Amniotic epithelial cell (primary cell): ENCODE measurements at places on chromosomes 7 and 10.
A peak's percentile ranks its signal among the peaks of the same experiment; 100 is the strongest.

GRCh38 chr7:105775580-105775979 lies 100.8 kb downstream of the ATXN7L1 start:
- DNase-seq = no peak

DNA sequence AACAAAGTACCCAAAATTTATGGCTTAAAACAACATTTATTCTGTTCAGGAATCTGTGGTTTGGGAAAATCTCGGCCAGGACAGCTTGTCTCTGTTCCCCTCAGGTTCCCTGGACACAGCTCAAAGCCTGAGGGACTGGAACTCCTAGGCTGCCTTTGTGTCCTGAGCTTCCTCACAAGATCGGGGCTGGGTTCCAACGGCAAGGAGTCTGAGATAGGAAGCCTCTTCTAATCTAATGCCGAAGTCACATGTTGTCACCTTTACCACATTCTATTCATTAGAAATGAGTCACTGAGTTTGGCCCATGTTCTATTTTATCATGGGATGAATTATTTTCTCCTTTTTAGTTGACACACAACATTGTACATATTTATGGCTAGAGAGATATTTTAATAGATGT lies 80.5 kb downstream of the ANKRD26 start:
- no peak for DNase-seq

DNA sequence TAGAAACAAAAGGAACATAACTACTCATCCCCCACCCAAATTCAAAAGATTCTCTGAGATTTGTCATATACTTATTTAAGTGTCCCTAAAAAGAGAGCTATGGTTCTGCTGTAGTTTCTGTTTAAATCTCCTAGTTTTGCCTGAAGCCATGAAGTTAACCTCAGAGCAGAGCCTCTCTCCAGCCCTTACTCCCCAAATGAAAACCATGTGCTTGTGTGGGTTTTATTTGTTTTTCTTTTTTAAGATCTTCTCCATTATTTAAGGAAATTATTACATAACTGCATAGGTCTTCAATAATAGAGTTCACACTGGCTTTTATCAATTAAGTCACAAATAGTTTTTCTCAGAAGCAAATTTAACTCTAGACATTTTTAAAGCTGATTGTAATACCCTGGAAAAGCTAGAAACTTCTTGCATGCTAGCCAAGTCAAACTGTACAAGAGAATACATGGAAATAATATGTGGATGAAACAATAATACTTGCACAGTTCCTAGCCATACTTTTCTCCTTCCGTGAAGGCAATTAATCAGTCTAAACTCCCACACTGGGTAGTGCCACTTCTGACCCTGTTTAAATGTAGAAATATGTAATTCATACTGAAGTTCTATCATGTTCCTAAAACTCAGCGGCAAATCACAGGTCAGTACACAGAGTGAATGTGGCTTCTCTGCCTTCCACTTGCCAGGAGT lies 579.7 kb downstream of the SUGCT start:
- no peak for DNase-seq

GRCh38 chr7:106054156-106054910 lies 57.8 kb downstream of the SYPL1 start:
- DNase-seq = no peak

- DNase-seq = peak; percentile 20
Measured at GRCh38 chr10:62185919-62186692, 82.5 kb downstream of the RTKN2 start.

- DNase-seq = peak; percentile 89
Measured at GRCh38 chr10:49387071-49387470, 8.8 kb downstream of the DRGX start.

GRCh38 chr7:153099235-153099634 lies 339.7 kb downstream of the ACTR3B start:
- no peak for DNase-seq

DNA sequence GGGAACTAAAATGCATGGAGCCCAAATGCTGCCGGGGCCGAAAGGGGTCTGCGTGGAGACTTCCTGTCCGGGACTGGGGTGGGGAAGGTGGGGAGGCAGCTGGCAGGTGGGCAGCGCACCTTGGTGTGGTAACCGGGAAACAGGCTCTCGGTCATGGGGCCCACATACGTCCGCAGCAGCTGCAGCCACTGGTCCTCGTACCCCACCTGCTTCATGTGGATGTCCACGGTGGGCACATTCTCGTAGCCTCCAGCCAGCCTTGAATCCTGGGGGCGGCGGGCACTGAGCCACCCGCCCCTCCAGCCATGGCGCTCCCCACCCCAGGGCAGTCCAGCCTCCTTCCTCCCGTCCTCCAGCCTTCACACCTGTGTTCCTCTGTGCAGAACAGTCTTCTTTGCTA lies 6.6 kb upstream of the MOGAT3 start:
- DNase-seq = no peak
